Kidney capillary endothelial cell (primary cell): ENCODE measurements at places on chromosomes 11 and 22.

DNA sequence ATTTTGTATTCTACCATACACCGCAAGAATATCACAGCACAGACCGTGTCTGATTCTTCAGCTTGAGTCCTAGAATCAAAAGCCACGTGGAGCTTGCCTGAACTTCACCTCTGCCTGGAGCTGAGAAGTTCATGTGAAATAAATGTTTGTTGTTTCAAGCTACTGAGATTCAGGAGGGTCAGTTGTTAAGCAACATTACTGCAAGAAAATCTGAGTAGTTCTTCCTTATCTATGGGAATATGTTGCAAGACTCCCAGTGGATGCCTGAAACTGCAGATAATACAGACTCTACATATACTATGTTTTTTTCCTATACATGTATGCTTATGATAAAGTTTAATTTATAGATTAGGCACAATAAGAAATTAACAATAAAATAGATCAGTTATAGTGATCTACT, 995.3 kb downstream of the TBC1D22A start:
- no peak for DNase-seq

DNA sequence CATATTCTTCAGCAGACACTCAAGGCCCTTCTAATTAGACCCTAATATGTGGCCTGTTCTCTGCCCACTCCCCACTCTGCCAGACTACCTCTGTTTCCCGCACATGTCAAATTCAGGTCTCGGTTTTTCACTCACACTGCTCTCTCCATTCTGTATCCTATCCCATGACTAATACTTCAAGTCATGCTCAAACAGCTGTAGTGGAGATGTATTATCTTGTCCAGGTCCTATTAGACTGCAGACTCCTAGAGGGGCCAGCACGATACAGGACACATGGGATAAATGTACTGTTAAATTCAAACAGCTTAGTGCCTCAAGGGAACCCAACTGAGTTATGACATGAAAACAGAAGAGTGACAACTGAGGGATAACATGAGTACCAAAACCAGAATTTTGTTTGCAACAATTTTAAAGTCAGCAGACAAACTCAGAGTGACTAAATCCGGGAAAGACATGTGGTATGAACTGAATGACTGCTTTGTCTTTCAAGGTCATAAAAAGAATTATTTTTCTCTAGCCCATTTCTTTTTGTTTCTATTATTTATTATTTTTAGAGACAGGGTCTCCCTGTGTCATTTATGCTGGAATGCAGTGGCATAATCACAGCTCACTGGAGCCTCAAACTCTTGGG, 20.5 kb downstream of the ATP6V1E1 start:
- no peak for DNase-seq

- no peak for DNase-seq
Observed at GRCh38 chr11:108518581-108518980, 20.4 kb upstream of the POGLUT3 start.

GRCh38 chr11:73318501-73319011, 10.5 kb downstream of the ARHGEF17 start:
- no peak for DNase-seq

GRCh38 chr11:9923280-9923679, 259.4 kb downstream of the SWAP70 start:
- DNase-seq = no peak

GRCh38 chr22:19106886-19107729, 15.1 kb downstream of the DGCR2 start:
- no peak for DNase-seq

GRCh38 chr11:30326114-30326778, 3.3 kb downstream of the ARL14EP start:
- no peak for DNase-seq

DNA sequence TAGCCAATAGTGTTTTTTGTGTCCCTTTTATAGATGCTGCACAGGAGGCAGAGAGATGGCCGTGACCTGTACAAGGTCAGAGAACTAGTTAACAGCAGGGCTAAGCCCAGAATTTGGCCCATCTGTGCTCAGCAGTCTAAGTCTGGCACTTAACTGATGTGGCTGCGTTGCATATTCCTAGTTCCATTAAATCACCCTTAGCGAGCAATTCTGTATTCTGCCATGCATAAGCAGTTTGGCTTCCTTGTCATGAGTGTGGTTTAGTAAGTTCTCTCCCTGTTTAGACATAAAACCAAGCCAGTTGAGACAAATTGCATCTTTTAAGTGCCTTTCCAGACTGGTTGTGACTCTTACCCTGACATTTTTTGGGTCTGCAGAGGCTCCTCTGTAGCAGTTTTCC, 230.6 kb upstream of the TENM4 start:
- no peak for DNase-seq

GRCh38 chr11:61534933-61535839, 26.6 kb downstream of the LRRC10B start:
- DNase-seq = no peak

DNA sequence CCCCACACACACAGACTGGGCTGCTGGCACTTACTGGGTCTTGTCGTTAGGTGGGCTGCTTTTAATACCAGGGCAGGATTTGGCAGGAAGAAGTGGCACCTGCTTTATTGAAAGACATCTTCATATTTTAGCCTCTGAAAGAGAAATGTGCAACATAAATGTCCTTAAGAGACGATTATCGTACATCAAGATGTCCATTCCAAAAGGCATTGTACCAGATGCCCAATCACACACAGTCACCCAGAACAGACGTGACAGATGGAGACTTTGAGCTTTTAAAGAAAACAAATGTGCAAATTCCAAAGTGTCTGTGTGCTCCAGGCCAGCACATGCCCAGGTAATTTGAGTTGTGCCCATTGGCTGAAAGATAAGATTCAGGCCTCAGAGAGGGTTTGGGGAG, 155.7 kb downstream of the RRAS2 start:
- DNase-seq = no peak

DNA sequence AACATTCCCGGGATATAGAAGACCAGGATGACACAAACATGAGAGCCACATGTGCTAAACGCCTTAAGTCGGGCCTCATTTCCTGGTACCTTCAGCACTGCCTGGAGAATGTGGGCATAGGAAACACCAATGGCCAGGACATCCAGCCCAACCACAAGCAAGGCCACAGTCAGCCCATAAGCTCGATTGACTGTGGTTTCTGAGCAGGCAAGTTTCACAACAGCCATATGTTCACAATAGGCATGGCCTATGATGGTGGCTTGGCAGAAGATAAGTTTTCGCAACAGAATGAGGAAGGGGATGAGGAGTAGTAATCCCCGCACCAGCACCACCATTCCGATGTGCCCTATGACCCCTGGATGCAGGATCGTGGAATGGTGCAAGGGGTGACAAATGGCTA, 26.9 kb upstream of the OR56A1 start:
- DNase-seq = no peak

DNA sequence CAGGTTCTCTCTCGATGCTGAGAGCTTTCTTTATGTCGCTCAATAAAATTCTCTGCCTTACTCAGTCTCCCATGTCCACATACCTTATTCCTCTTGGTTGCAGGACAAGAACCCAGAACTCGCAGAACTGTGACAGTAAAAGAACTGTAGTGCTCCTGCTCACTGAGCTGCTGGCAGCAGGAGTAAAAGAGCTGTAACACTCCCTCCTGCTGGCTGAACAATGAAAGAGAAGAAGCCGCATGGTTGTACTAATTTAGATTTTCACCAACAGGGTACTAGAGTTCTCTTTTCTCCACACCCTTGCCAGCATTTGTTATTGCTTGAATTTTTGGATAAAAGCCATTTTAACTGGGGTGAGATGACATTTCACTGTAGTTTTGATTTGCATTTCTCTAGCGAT, 433.2 kb downstream of the GUCY1A2 start:
- no peak for DNase-seq

- no peak for DNase-seq
Observed at GRCh38 chr22:31637447-31637890, 24.5 kb downstream of the PISD start.

- no peak for DNase-seq
Observed at GRCh38 chr11:67299471-67300191, 3.7 kb upstream of the SSH3 start.

DNA sequence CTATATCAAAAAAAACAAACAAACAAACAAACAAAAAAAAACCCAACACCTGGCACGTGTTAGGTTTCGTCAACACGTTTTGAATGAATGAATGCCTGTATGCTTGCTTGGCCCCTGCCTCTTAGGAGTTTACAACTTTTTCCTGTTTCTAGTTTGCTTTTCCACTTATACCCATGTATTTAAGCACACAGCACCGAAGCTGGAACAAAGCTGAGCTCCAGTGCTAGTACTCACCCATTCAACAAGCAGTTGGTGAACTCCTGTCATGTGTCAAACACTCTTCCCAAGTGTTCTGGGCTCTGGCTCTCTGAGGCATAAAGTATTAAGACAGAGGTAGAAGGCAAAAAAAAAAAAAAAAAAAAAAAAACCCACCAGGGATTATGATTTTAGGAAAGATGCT, 599.3 kb downstream of the BUD13 start:
- DNase-seq = no peak

DNA sequence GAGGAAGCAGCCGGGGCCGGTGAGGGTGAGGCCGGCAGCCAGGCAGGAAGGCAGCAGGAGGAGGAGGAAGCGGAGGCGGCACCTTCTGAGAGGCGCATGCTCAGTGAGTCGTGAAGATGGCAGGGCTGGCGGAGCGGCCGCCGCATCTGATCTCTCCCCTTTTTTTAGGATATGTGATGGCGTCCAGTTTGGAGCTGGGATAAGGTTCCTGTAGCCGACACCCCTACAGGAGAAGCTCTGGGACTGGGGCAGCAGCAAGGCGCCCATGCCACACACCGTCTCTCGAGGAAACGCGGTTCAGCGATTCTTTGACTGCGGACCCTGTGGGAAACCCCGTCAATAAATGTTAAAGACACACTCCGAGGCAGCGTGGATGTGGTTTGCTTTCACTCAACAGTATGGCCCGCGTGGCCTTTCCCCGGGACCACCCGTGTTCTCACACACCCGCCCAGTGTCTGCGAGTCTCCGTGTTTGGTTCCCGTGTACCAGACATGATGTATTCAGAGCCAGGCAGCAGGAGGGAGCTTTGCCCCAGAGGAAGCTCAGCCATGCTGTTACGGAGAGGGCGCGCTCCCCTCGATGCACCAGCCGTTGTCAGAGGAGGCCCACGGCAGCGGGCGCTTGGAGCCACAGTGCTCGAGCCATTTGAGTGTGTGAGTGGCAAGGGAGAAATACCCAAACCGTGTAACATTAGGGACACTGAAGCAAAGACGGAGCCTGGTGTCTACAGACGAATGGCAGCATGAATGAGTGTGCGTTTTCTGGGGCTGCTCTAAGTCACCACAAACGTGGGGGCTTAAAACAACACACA, 27.7 kb upstream of the PARVB start:
- DNase-seq = peak; percentile 59

GRCh38 chr11:121179306-121179705, 78.3 kb downstream of the TECTA start:
- no peak for DNase-seq

DNA sequence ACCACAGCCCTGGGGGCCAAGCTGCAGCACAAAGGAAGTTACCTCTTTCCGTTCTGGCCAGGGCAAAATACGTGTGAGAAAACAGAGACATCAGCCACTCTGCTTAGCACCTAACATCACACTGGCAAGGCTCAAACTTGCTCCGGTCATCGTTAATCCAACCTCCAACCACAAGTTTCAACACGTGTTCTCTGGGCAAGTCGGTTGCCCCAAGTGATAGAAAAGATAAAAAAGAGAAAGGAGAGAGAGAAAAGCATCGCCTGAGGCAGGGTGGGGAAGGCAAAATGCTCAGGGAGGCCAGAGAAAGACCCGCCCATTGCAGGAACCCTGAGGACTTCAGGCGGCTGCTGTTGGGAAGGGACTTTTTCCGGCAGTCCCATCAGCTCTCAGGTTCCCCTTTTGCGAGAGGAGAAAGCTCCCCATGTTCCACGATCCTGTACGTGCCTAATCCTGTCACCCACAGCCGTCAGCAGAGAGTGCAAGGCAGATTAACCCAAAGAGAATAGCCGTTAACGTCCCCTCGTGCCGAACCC, 18.5 kb upstream of the B4GALNT4 start:
- no peak for DNase-seq

- DNase-seq = no peak
Observed at GRCh38 chr11:6269994-6270393, 10.4 kb downstream of the CCKBR start.

DNA sequence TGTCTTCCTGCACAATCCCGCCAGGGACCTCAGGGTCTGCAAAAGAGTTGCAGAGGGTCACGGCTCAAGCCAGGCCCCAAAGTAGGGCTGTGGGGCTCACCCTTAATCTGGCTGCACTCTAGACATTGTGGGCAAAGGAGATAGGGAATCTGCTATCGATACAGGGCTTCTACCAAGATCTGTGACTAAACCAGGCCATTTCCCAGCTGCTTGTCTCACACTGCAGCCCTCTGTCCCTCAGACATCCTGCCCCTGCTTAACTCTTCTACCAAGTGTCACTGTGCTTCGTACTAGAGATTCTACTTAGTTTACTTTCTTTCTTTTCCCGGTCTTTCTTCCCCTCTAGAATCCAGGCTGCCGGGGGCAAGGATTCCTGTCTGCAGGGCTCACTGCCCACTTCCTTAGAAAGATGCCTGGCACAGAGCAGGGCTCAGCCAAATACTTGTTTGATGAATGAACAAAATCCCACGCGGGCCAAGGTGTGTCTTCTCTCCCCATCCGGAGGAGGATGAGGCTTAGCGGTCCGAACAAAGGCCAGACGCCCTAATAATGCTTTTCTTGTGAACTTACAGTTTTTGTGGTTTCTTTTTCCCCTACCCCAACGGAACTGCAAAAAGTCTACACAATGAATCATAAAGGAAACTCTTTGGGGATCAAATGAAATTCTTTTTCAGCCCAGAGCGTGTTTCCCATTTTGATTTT, 61.3 kb upstream of the ANO1 start:
- peak; percentile 12 for DNase-seq

- no peak for DNase-seq
Observed at GRCh38 chr11:2301631-2302305, at the start of the genes C11orf21 and TSPAN32. Gene C11orf21, minus strand, starts transcription at chr11:2301918. Its CDS starts 110 bp downstream, at chr11:2301808. Gene TSPAN32, plus strand, starts transcription at chr11:2302013. Its CDS starts 137 bp downstream, at chr11:2302150.

GRCh38 chr11:69437001-69437875, 44.2 kb upstream of the LINC01488 start:
- DNase-seq = no peak

DNA sequence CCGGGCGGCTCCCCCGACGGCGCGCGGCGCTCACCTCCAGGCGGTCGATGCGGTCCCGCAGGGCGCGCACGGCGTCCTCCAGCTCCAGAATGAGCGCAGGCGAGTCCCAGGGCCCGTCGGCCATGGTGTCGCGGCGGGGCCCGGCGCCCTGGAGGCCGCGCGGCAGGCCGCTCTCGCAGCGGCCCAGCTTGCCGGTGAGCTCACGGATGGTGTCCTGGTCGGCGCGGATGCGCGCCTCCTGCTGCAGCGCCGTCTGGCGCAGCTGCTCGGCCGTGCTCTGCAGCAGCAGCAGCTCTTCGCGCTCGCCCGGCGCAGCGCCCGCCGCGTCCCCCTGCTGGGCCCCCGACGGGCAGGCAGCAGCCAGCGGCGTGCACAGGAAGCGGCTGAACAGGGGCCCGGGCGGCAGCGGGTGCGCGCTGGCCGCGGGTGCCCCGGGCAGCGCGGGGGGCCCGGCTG, 599 bp downstream of the NPTXR start:
- peak; percentile 55 for DNase-seq

DNA sequence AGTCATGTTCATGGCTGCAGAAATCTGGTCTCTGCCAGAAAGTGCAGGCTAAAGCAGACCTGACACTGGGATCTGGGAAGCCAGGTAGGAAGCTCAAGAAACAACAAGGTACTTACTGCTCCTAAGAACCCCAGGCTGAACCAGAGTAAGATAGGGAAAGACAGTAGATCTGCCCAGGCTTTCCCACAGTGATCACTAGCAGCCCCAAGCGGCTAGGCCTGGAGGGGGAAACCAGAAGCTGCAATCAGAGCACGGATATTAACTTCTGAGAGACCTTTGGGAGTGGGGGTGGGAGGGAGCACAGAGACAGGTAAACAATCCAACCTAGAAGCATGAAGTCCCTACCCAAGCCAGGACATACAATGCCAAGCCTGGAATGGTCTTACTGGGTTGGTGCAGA, 135.2 kb upstream of the C11orf58 start:
- DNase-seq = no peak

GRCh38 chr11:74980634-74981033, 8.1 kb upstream of the NEU3 start:
- no peak for DNase-seq
